ENCODE measurements at places on chromosomes 3 and 15.

DNA sequence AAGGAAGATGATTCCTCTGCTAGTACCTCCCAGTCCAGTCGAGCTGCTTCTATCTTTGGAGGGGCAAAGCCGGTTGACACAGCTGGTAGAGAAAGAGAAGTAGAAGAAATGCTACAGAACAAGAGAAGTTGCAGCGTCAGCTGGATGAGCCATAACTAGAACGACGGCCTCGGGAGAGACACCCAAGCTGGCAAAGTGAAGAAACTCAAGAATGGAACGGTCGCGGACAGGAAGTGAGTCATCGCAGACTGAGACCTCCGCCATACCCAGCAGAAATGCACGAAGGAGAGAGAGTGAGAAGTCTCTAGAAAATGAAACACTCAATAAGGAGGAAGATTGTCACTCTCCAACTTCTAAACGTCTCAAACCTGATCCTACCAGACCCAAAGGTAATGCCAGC is 19.0 kb upstream of the PARP14 start:
- no peak for DNase-seq

- DNase-seq, result no peak
These were observed 22.9 kb downstream of the IL5RA start for GRCh38 chr3:3087279-3087678.

DNA sequence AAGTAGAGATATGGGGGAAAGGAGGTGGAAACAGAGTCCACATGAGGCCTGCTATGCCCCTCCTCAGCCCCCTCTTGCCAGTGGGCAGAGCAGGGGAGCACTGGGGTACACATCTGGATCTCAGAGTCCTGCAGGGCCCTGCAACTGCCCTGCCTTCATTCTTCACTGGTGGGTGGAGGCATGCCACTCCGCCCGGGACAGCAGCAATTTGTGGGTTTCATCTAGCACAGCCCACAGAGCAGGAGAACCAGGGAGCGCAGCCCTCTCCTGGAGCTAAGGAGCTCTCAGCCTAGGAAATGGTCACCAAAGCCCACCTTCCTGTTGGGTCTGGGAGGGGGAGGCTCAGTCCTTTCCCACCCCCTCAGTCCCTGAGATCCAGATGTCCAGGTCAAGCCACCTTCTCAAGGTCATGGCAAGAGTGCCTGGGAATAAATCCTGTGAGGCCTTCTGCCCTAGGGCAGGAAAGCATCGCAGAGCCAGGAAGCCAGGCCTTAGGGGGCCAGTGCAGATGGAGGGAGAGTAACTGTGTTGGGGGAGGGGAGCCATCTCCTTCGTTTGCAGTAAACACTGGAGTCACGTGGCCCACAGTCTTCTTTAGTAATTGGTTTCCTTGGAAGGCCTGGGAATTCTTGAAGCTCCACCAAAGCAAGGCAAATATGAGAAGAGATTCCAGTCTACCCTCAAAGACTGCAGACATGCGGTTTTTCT is 31.0 kb downstream of the ANP32A start:
- no peak for DNase-seq

DNA sequence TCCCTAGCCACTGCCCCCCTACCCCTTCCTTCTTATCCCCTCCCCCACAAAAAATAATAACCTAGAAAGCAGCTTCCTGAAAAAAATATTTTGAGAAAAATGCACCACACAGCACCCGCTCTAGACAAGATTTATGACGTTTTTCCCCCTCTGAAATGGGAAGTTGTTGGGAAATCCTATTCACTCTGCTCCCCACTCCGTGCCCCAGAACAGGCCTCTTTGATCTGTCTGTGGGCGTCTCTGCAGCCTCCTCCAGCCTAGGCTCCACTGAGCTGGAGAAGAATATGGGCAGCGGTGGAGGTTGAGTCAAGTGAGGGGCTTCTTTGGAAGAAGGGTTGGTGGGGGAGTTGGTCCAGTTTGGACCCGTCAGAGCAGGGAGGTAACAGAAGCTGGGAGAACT is 28.5 kb upstream of the POLG start:
- no peak for DNase-seq

DNA sequence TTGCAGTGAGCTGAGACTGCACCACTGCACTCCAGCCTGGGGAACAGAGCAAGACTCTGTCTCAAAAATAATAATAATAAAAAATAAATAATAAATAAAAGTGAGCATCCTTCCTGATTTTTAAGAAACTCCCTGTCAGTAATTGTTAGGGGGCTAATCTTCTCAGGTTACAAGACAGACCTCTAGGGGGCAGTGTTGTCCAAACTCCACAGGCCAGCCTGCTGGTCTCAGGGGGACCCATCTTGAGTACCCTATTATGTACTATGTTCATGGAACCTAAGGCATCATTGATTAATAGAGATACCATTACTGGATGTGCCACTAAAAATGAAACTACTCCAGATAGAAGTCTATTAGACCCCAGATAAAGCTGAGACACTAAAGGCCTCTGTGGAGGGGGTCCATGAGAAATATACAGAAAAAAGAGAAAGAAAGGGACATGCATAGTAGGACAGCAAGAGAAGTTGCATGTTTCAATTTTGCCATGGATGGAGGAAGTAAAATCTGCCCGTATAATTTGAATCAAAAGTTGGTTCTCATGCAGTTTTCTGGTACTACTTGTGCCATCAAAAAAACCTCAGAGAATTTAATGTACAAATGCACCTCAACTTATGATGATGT is 85.5 kb upstream of the CDV3 start:
- no peak for DNase-seq

DNA sequence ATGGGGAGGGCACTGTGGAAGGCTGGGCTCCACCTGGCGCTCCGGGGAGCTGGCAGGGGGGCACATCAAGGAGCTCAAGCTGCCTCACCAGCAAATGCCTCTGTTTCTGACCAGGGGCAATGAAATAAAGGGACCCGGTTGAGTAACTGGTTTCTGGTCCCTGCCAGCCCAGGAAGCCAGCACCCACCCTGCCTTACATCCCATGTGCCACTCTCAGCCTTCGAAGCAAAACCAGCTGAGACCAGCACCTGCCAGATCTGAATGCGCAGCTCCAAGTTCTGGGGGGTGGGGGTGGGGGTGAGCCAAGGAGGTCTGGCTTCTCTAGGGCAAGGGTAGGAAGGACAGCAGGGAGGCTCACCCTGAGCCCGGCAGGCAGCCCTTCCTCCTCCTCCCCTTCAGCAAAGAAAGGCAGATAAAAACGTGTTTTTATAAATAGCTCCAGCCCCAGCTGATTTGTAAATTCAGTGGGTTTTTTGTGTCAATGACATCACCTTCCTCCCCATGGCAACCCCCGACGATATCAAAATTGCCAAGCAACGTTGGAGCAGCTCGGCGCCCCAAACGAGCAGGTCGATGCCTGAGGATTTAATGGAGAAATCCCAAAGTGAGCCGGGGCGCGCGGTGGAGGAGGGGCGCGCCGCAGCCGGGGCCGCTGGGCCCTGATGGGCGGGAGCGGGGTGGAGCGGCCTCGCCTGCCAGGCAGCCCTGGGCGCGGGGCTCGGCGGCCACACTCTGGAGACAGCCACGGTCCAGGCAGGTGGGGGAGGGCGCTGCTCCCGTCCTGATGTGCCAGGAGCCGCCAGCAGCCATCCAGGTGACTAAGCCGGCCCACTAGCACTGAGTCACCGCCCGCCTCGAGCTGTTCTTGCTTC is at the start of gene PAK6:
PAK6 (plus strand) TSS at position 532 of the 872 bp plus-strand sequence. CDS start 25,723 bp downstream, outside the sequence.
- DNase-seq, result peak; percentile 76

- DNase-seq, result no peak
These were observed 417.8 kb upstream of the TPM1 start for GRCh38 chr15:62624547-62625378.

GRCh38 chr3:44476181-44476611 is 1.3 kb downstream of the ZNF445 start:
- DNase-seq, result no peak

GRCh38 chr3:141928631-141929270 is 52.3 kb downstream of the ATP1B3 start:
- no peak for DNase-seq

- DNase-seq, result no peak
These were observed 8.0 kb upstream of the PARL start for GRCh38 chr3:183892610-183893214.

GRCh38 chr15:76575679-76576078 is 239.1 kb downstream of the ISL2 start:
- no peak for DNase-seq

- DNase-seq, result no peak
These were observed 10.1 kb upstream of the SERPINI2 start for GRCh38 chr3:167483708-167484475.

DNA sequence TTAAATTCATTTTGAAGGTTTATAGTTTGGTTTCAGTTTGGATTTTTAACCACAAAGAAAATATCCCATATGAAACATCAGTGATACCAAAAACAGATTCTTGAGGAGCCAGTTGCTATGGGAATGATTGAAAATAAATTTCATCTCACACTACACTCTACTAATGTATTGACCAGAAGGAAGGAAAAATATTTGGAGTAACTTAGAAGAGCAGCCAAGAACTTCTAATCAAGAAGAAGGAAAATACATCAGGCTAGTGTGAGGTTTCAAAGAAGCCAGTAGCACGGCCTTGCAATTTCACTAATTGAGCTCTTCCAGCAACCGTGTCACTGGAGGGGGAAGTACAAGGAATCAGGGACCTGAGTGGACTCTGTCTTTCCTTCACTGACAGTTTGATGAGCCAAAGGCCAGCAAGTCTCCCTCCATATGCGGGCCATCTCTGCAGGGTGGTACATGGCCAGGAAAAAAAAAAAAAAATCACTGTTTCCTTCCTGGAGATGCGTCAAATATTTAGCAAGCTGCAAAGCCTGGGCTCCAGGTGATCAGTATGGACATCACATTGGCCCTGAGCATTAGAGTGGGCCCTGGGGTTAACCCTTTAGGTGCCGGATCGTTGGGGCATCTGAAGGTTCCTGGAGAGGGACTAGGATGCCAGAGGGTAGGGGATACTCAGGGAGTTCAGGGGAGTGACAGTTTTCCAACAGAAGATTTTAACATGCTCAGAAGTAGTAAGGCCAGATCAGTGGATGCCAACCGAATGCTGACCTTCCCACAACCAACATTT is 37.1 kb downstream of the SLC12A8 start:
- DNase-seq, result no peak

- peak; percentile 52 for DNase-seq
These were observed 147.6 kb upstream of the HACD2 start for GRCh38 chr3:123732447-123732846.

- no peak for DNase-seq
These were observed 716.8 kb upstream of the BCHE start for GRCh38 chr3:166554023-166554422.

DNA sequence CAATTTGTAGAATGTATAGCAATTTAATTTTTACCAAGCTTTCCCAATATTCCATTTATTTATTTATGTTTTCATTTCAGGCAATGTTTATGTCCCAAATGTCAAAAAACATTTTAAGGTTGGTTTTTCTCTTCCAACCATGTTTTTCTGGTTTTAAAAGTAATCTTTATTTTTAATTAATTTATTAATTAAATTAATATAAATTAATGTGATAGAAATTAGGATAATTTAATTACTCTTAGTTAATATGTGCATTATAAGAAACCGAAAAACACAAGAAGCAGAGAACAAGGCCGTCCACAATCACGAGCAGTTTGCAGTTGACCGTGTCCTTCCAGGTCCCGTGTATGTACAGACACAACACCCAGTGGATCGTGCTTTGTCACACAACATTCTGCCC is 34.2 kb downstream of the FBXO45 start:
- no peak for DNase-seq
